ENCODE measurements at places on chromosomes 12 and 14. TPM values are rescaled to one million over a fixed set of nuclear protein-coding genes. Genes with fewer than 3 reads are reported as not detected.

DNA sequence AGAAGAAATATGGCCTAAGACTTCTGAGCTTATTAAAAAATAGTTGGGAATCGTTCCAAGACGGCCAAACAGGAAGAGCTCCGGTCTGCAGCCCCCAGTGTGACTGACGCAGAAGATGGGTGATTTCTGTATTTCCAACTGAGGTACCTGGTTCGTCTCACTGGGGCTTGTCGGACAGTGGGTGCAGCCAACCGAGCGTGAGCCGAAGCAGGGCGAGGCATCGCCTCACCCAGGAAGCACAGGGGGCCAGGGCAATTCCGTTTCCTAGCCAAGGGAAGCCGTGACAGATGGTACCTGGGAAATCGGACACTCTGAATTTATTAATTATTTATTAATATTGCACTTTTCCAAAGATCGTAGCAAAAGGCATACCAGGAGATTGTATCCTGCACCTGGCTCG lies 857.8 kb downstream of the C12orf50 start:
- DNase-seq = no peak

DNA sequence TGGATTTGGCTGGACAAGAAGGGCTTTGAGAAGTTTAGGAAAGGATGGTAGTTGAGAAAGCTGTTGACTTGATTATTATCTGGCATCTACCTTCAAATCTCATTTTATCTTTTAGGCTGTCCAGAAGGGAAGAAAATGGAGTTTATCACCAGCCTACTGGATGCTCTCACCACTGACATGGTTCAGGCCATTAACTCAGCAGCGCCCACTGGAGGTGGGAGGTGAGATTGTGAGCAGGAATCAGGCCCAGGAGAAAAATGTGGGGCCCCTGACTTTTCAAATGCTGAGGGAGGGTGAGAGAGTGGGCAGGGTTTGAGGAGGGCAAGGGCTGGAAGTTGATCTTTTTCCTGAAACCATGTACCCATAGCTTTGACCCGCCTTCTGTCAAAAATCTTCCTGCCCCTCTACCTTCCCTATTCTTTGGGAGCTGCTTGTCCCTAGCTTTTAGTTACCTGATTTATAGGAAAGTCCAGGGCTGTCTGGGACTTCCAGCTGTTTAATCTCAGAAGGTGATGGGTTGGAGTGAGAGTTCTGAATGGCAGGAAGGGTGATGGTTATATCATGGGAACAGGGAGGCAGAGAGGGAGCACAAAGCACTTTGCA lies 134.2 kb downstream of the SMOC1 start:
- no peak for DNase-seq

DNA sequence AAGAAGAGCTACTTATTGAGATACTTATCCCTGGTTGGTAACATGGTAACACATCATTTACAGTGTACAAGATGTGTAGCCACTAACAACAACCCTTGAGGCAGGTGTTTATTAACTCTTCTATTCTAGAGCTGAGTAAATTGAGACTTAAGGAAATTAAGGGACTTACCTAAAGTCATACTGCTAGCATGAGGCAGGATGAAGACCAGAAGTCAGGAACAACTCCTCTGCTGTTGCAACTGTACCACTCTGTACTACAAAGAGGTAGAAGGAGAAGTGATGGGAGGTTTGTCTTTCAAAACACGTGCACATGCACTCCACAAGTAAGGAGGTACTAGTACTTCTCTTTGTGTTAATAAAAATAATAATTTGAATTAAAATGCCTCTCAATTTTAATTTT lies 79.9 kb downstream of the LLPH start:
- no peak for DNase-seq

DNA sequence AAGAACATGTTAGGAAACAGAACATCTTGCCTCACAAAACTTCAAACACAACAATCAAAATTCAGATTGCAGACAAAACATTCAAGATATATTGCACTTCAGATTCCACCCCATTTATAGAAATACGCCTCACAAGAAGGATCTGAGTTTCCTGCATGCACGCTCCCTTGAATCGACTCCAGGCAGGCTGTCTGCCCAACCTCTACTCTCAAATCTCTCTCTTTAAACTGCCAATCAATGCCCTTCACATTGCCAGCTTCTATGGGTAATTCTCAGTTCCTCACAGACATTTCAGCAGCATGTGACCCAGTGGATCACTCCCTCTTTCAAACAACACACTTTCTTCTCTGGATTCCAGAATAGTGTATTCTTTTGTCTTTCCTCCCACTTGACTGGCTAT lies 184.1 kb downstream of the PRKD1 start:
- DNase-seq = peak; percentile 38

GRCh38 chr14:97695456-97695981 lies 898.3 kb downstream of the VRK1 start:
- no peak for DNase-seq

DNA sequence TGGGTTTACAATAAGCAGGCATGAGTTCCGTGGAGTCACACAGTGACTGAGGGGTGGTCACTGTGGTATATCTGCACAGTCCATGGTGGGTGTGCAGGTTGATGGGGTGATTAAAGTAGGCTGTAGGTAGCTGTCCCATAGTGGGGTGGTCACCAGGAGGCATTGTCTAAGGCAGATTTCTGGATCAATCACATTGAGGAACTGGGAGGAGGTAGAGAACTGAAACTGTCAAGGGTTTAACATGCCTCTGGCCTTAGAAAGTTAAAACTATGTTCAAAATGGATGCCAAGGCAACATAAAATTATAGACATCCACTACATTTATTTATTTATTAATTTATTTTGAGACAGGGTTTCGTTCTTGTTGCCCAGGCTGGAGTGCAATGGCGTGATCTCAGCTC lies 8.3 kb downstream of the ADCK1 start:
- DNase-seq = no peak

GRCh38 chr14:69059658-69060623 lies 80.8 kb upstream of the ACTN1 start:
- no peak for DNase-seq

DNA sequence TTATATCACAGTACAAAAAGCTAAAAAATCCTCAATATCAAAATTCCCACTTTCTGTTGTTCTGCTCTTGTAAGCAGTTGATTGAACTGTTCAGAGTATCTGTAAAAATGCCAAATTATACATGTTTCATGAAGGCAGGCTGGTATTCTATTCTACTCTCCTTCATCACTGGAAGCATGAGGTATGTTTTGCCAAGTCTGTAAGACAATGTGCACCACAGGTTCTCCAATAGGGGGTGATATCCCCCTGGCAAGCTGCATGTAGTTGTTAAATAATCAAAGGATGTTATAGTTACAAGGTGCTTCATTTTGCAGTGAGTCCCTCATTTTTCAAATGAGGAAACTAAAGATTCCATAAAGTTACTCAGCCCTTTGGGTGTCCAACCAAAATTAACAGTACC lies 15.1 kb upstream of the NEK9 start:
- no peak for DNase-seq

- no peak for DNase-seq
Measured at GRCh38 chr12:52776435-52776834, 710 bp downstream of the KRT76 start.

DNA sequence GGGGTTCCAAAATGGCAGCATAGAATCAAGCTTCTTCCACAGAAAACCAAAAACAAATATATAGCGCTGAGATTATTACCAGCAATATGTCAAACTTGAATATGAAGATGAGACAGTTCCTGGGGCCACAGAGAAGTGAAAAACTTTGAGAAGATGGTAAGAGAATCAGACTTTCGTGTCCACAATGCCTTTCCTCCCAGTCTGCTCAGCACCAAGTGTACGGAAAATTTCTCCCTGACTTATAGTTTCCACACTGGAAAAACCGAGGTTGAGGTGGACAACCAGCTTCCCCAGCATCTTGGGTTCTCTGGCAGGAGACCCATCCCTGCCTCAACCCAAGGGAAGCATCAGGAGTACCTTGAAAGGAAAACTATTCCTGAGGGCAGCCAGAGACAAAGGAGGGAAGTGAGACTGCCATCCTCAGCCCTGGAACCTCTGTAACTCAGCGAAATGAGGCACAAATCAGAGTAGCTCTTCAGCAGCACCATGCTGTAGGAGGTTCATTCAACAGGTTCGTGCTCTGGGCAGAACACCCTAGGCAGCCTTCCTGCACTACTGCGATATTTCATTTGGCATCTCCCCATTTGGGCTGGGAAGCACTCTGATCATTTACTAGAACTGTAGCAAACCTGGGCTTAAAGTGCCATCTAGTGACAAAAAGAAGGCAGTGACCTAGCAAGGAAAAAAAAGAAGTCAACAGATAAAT lies 52.4 kb upstream of the CAPRIN2 start:
- no peak for DNase-seq

DNA sequence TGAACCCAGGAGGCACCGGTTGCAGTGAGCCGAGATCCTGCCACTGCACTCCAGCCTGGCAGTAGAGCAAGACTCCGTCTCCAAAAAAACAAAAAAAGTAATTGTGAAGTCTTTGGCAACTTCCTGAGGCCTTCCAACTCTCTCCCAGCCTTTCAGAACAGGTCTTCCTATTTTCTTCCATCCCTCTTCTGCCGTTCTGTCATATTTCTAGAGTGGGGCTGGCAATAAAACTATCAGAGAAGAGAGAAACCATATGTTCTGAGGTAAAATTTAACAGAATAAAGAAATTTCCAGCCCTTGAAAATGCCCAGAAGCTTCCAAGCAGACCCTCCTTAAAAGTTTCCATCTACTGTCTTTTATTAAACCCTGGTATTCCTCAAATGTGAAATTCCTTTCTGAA lies 100.4 kb downstream of the HMGA2 start:
- DNase-seq = no peak

GRCh38 chr12:70576341-70577282 lies 60.6 kb downstream of the PTPRB start:
- DNase-seq = no peak

DNA sequence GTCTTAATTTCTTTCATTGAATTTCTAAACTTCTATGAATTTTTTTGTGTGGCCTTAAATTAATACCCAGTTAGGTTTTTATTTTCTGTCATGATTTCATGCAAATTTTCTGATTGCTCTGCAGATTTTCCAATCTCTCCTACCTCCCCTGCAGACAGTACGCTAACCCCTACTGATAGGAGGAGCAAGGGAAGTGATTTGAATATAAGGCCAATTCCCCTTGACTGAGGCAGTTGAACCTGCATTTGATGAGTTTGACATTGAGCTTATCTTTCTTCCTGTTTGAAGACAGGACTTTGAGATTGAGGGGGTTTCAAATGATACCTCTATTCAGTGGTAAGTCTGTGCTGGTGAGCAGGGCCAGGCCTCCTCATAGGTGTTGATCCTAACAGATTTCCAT lies 74.6 kb downstream of the SNAPC1 start:
- no peak for DNase-seq

- DNase-seq = no peak
Measured at GRCh38 chr12:94289461-94290312, 141.3 kb downstream of the PLXNC1 start.

The TPPP2 gene
- 1.2 TPM for total RNA-seq

The UBE2N gene
- 94.5 TPM for total RNA-seq

The ATG101 gene
- 24.8 TPM for total RNA-seq

The SOCS4 gene
- 19.7 TPM for total RNA-seq

The NABP2 gene
- total RNA-seq = 25.2 TPM
